Stimulated activated CD4-positive, alpha-beta T cell treated with anti-CD3 and anti-CD28 coated beads, Interleukin-15, amount 100 ng/mL, for 48 hours (primary cell): ENCODE measurements at places on chromosomes 12 and 14.

- no peak for DNase-seq
These were observed 141.6 kb downstream of the GPHN start for GRCh38 chr14:66649498-66649897.

GRCh38 chr12:113090740-113091139 is 34.2 kb downstream of the DTX1 start:
- DNase-seq = no peak

DNA sequence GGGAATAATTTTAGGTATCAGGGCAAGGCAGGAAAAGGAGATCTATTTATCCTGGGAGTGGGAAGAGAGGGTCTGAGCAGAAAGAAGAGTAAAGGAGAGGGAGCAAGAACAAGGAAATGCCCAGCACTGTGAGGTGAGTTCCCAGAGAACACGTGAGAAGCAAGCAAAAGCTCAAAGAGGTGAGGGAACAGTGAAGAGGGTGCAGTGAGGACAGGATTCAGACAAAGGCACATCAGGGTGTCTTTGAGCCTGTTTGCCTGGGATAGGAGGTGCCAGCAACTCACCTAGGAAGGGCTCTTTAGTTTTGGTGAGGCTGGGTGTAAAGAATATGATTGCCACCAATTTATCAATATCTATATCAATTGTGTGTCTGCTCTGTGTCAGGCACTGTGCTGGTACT is 88.9 kb upstream of the NRXN3 start:
- DNase-seq = no peak

- DNase-seq = no peak
These were observed 54.4 kb upstream of the BTG1 start for GRCh38 chr12:92199819-92200576.

GRCh38 chr14:58656671-58657411 is 19.1 kb downstream of the DACT1 start:
- DNase-seq = no peak

DNA sequence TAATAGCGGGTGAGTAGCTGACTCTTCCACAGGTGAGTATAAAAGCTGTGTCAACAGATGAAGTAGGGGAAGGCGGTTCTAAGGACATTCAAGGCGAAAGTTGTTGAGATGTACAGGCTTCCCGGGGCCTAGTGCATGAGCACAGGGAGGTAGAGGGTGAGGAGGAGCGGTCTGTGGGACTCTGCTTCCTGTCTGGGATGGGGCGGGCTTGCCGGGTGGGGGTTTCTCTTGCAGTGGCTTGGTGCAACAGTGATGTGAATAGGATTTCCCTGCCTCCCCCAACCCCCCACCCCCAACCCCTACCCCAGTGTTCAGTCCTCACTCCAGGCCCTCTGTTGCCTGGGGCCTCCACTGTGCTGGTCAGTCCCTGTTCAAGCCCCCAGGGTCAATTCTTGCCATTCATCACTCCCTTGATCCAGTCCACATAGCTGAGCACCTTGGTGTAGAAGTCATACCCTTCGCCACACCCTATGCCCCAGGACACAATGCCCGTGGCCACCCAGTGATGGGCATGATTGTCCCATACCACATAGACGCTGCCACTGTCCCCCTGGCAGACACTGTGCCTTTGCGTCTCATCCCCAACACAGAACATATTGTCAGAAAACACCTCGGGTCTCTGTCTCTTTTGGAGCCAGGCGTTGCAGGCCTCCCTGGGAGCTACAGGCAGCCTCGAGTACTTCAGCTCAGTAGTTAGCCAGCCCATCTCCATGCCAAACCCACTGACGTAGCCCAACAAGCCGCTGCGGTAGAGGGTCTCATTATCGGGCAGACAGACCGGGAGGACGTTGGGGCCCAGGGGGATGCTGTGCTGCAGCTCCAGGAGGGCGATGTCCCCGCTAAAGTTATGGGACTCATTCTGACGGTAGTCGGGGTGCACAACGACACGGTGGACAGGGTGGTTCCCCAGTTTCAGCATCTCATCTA is 4.0 kb upstream of the C1R start:
- DNase-seq = no peak

DNA sequence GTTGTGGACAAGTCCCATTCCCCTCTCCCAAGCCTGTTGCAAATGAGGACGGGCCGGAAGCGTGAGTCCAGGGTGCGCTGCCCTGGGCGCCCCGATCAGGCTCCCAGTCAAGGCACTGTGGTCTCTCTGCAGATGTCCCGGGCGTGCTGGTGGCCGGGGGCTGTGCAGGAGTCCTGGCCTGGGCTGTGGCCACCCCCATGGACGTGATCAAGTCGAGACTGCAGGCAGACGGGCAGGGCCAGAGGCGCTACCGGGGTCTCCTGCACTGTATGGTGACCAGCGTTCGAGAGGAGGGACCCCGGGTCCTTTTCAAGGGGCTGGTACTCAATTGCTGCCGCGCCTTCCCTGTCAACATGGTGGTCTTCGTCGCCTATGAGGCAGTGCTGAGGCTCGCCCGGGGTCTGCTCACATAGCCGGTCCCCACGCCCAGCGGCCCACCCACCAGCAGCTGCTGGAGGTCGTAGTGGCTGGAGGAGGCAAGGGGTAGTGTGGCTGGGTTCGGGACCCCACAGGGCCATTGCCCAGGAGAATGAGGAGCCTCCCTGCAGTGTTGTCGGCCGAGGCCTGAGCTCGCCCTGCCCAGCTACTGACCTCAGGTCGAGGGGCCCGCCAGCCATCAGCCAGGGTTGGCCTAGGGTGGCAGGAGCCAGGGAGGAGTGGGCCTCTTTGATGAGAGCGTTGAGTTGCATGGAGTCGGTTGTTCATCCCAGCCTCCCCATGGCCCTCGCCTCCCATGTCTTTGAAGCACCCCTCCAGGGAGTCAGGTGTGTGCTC is 6.3 kb downstream of the SLC25A47 start:
- no peak for DNase-seq

GRCh38 chr12:8948701-8949341 is 624 bp downstream of the M6PR start:
- DNase-seq = no peak

DNA sequence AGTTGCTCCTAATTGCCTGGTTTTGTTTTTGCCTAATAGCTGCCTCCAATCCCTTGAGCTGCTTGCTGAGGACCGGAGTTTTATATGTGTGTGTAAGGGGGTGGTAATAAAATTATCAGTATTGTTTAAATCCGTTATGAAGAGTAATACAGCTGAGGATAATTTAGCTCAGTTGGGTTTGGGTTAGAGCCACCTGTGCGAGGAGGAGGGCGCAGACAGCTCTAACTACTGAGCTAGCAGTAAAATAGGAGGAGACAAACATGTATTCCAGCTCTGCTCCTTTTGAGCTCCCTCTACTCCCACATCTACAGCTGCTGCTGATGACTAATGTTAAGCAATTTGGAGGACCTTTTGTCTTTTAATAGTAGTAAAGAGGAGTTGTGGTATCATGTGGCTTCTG is 61.5 kb downstream of the SPATS2 start:
- no peak for DNase-seq

DNA sequence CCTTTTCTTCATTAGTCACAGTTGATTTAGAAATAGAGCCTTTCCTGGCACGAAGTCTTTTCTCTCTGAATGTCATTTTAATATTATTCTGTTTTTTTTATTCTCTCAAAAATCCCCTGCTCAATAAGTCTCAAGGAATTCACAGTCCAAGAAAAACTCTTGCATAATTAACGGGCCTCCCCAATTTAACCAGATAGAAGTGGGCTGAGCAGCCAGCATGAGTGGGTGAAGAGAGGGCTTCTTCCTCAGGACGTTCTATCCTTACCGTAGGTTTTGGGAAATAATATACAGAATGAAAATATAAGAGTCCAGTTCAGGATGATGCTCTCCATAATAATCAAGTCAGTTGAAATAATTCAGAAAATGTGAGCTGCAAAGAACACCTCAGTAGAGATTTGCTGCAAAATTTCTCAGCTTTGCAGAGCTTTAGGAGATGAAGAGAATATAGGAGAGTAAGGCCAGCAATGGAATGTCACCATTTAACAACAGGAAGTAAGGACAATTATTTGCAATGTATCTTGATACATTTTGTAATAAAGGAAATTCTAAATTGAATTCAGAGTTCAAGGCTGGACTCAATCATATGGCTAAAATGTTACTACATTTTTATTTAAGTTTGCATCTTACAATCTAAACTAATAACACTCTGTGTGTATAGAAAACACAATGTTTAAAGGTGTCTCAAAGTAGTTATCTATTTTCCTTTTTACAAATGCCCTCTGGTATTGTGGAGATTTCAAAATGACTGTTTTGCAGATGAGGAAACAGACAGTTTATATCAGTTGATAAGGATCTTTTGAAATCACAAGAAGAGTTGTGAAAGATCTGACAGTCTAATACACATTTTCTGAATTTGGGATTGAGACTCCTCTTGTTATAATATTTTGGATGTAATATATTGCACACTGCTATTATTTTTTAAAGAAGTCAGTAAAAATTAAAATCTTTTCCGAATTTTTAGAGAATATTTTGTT is 1724.1 kb upstream of the SEL1L start:
- no peak for DNase-seq

- DNase-seq = no peak
These were observed 121.1 kb downstream of the PRMT8 start for GRCh38 chr12:3611860-3612703.

DNA sequence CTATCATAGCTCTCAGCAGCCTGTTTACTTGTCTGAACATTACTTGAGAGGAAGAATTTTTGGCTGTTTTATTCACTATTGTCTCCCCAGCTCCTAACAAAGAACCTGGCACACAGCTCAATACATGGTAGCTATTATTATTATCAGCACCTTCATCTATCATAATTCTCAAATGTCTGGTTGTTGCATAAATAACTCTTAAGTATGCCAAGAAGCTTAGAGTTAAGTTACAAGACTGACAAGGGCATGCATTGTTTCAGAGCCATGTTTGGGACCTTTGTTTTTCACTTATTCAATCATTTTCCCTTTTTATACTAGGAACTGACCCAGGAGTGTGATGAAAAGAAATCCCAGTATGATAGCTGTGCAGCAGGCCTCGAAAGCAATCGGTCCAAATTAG is 77.5 kb upstream of the ATP2A2 start:
- DNase-seq = no peak

GRCh38 chr14:31078766-31079165 is 52.6 kb upstream of the STRN3 start:
- no peak for DNase-seq

GRCh38 chr12:8665759-8666158 is 3.1 kb upstream of the MFAP5 start:
- DNase-seq = no peak

- no peak for DNase-seq
These were observed 23.6 kb downstream of the YY1 start for GRCh38 chr14:100262545-100262944.

GRCh38 chr12:12540261-12541013 is 22.2 kb downstream of the DUSP16 start:
- no peak for DNase-seq

DNA sequence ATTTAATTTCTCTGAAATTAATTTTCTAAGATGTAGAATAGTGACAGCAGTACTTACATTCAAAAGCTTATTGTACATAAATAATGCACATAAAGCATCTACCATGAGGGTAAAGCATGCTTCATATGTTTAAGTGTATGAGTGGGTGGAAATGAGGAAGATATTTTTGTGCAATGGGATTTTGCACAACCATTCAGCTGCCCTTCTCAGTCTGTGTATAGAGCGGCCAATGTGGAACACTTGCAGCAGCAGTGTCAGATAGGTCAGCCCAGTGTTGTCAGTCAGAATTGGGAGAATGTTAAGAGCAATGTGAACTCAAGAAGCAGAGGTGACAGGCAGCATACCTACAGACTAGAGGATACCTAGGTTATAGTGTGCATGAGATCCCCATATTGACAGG is 72.5 kb upstream of the ATP2B1 start:
- DNase-seq = no peak

DNA sequence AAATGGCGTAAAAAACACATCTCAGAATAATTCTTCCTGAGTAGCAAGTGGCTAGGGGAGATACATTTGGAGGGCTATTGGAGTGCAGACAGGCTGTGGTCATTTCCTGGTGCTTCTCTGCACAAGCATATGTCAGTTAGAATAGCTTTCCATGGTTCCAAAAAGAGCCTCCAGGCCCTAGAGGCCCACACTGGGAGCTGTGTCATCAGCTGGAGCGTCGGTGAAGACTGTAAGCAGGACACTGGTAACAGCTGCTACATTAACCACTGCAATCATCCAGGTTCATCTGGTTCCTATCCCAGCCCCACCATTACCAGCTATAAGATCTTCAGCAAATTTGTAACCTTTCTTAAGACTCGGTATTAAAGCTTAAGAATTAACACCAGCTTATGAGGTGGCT is 31.7 kb upstream of the APPL2 start:
- no peak for DNase-seq

DNA sequence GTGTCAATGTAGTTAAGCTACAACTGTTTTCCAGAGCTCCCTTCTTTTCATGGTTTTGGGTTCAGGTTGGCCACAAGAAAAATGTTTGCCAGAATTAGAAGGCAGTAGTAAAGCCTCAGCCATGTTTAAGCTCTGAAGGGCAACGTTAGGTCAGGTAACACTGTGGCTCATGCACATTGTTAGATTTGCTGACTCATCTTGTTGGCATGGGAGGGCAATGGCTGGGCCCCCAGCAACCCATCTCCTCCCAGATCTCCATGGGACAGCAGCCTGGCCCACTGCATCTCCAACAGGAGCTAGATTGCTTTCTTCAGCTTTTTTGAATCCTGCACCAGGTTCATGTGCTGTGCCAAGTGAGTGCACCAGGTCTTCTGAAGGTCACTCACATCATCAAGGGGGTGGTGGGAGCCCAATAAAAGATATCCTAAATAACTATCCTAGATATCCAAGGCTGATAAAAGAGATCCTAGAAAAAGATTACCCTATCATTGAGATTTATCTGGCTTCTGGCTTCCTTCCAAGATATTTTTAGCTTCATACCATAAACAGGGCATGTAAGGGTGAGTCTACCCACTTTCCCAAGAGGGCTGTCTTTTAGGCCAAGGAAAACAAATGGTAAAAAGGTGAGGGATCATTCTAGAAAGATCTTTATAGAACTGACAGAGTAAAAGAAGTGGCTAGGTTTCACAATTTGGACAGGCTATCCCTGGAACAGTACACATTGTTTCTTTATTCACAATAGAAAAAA is 28.9 kb downstream of the PTGER2 start:
- no peak for DNase-seq

GRCh38 chr12:3950714-3951320 is 77.6 kb upstream of the PARP11 start:
- DNase-seq = no peak

DNA sequence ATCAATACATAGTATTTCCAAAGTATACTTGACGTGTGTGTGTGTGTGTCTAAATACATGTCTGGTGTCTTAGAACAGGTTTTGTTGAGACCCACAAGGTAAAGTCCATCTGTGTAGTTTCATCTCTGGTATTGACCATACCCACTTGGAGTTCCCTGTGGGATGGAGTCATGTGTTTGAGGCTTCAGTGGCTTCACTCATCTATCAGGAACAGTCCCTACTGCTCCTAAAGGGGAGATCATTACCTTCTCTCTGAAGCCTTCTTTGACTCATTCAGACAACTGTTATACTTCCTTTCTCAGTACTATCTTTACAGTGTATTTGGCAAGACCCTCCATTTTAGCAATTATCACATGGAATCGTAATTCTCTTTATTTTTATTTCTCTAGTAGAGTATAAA is 14.2 kb downstream of the RAB21 start:
- DNase-seq = no peak
